ENCODE measurements at places on chromosomes 3 and 15. TPM values are rescaled to one million over a fixed set of nuclear protein-coding genes. Genes with fewer than 3 reads are reported as not detected.

CTXN2 gene
- not detected for total RNA-seq

GRCh38 chr3:60240492-60240891 lies 1010.8 kb downstream of the FHIT start:
- DNase-seq, result no peak

GOLGA8B gene
- total RNA-seq, result 9.4 TPM

COL7A1 gene
- 0.37 TPM for total RNA-seq

SLC28A1 gene
- 39.7 TPM for total RNA-seq

DBR1 gene
- total RNA-seq, result 11.0 TPM

DNA sequence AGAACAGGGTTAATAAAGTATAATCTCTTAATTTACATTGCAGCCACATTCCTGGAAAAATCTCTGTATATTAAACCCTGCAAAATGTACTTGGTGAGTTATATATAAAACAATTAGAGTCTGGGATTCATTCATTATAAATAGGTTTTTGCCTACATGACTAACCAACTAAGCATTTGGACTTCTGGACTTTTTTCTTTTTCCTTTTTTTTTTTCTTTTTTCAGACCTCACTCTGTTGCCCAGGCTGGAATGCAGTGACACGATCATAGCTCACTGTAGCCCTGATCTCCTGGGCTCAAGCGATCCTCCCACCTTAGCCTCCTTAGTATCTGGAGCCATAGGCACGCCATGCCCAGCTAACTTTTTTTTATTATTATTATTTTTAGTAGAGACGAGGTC lies 4.5 kb downstream of the DNAJC13 start:
- DNase-seq, result no peak
